GOT3 (cell line): ENCODE measurements at places on chromosomes 3 and 15.

GRCh38 chr15:47434596-47434995, 282.7 kb upstream of the SEMA6D start:
- DNase-seq = no peak

- DNase-seq = no peak
Observed at GRCh38 chr3:98890965-98891910, 10.3 kb downstream of the DCBLD2 start.

- DNase-seq = no peak
Observed at GRCh38 chr3:138078096-138078495, 37.3 kb downstream of the DZIP1L start.

DNA sequence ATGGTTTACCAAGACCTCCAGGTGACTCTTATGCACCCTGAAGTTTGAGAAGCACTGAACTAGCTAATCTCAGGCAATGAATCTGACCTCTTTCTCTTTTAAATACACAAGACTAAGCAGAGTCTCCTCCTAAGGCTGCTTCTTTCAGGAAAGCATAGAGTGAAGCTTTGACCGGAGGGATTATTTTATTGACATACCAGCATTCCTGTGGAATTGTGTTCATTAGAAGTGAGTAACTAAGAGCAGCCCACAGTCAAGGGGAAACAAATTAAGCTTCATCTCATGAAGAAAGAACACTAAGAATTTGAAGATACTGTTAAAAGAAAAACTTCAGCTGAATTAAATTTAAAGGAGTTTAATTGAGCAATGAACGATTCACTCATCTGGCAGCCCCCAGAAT, 963.5 kb downstream of the NTRK3 start:
- DNase-seq = no peak
